ENCODE measurements at places on chromosomes 5 and 9. TPM values are rescaled to one million over a fixed set of nuclear protein-coding genes. Genes with fewer than 3 reads are reported as not detected.

Gene MRPS2
- 45.6 TPM for polyA plus RNA-seq

Gene ADAMTS16
- polyA plus RNA-seq = 79.4 TPM

Gene AK1
- 53.8 TPM for polyA plus RNA-seq

Gene PCDHGC5
- 0.11 TPM for polyA plus RNA-seq

Gene PAEP
- polyA plus RNA-seq = 0.12 TPM

Gene F12
- polyA plus RNA-seq = 11.3 TPM

Gene CYSRT1
- 4.9 TPM for polyA plus RNA-seq

Gene CD14
- 7.3 TPM for polyA plus RNA-seq

Gene PTPN3
- polyA plus RNA-seq = 58.5 TPM

GRCh38 chr9:131876486-131876885, 136.6 kb upstream of the RAPGEF1 start:
- no peak for DNase-seq

DNA sequence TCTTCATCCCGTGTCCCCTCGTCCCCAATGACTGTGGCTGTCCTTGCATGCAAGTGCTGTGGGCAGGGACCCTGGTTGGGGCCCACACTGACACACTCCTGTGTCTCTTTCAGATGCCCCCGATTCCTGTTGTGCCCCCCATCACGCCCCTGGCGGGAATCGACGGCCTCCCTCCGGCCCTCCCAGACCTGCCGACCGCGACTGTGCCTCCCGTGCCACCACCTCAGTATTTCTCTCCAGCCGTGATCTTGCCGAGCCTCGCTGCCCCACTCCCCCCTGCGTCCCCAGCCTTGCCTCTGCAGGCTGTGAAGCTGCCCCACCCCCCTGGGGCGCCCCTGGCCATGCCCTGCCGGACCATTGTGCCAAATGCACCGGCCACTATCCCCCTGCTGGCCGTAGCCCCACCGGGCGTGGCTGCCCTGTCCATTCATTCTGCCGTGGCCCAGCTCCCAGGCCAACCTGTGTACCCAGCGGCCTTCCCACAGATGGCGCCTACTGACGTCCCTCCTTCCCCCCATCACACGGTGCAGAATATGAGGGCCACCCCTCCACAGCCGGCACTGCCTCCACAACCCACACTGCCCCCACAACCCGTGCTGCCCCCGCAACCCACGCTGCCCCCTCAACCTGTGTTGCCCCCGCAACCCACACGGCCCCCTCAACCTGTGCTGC, 75.0 kb downstream of the WNK2 start:
- no peak for DNase-seq

DNA sequence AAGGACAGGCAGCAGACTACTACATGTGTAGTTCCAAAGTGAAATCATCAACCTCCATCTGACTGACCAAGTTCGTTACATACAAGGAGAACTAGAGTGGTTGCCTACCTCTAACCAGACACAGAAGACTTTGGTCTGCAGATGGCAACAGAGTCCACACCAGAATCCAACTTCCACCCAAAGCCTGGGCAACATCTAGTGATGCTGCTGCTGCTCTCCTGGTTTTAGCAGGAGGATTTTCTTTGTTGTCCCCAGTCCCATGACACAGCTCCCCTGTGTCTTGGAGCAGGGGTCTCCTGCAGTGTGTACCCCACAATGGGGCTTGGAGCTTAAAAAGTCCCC, 46.4 kb upstream of the APC start:
- no peak for DNase-seq

- DNase-seq = no peak
These were observed 16.1 kb upstream of the MXD3 start for GRCh38 chr5:177327539-177328522.

- no peak for DNase-seq
These were observed 84.1 kb downstream of the KIAA1958 start for GRCh38 chr9:112570671-112571167.

GRCh38 chr5:174282391-174282790, 236.9 kb downstream of the NSG2 start:
- no peak for DNase-seq

DNA sequence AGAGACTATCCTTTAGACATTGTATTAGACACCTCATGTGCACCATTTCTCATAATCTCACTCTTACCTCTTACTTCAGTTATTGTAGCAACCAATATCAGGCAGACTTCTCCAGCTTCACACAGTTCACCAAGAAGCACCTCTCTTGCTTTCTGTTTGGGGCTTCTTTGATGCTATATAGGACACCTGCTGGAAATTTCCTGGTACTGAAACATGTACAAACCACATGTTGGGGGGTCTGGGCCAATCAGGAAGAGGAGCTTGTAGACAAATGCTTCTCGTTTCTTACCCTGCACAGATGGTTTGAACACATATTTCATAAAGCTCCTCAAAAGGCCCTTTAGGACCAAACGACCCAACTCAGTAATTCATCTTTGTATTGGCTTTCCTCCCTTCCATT, 212.1 kb downstream of the IZUMO3 start:
- no peak for DNase-seq

DNA sequence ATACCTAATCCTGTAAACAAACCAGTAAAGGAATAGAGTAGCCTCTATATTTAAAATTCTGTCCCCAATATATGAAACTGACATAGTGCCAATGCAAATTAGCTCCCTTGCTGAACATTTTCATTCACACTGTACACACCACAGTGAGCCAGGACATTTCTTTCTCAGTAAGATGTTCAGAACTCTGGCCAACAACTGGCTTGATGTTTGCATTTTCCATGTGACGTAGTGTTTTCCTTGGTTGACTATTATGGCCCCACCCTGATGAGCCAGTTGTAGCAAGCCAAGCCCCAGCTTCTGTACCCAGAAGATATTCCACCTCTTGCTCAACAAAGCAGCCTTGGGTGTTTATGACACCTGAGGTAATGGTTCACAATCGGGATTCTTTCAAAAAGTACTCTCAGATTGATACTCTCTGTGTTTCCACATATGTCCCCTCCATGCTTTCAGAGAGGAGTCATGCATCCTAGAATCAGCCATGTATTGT, 17.7 kb upstream of the ANXA1 start:
- no peak for DNase-seq

GRCh38 chr5:96111080-96111756, 149.6 kb upstream of the ELL2 start:
- no peak for DNase-seq

- no peak for DNase-seq
These were observed 766 bp downstream of the NR5A1 start for GRCh38 chr9:124506433-124506832.

GRCh38 chr9:73067074-73067473, 84.6 kb upstream of the ANXA1 start:
- DNase-seq = no peak

GRCh38 chr9:82302968-82303655, 314.5 kb downstream of the SPATA31D1 start:
- DNase-seq = no peak

DNA sequence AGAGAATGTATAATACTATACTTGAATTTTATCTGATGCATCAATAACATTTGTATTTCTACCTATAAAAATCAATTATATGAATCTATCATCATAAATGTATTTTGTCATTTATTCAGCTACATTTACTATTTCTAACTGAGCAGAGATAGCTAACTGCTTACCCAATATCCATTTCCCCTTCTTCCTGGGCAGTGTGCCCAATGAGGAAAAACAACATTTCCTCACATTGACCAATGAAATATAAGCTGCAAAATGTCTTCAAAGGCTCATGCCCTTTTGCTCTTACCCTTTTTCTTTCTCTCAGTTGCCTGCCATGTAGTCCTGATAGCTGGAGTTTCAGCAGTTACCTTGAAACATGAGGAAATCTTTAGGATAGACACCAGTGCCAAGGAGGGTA, 385.8 kb upstream of the PCSK5 start:
- no peak for DNase-seq

DNA sequence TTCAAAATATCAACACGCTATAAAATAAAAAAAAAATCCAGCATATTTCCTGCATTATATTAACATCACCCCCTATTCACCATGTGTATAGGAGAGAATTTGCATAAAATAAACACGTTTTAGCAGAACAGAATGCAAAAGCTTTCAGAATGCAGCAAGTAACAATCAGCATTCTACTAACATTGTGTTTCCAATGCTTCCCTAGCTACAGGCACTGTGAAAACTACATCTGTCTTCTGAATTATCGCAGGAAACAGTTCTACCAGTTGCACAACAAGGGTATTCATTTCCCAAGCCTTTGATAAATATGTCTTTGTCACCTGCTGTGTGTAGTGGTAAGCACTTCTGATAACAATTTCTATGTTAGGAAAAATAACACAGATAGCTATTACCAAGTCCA, 1015.8 kb downstream of the CDH18 start:
- no peak for DNase-seq

DNA sequence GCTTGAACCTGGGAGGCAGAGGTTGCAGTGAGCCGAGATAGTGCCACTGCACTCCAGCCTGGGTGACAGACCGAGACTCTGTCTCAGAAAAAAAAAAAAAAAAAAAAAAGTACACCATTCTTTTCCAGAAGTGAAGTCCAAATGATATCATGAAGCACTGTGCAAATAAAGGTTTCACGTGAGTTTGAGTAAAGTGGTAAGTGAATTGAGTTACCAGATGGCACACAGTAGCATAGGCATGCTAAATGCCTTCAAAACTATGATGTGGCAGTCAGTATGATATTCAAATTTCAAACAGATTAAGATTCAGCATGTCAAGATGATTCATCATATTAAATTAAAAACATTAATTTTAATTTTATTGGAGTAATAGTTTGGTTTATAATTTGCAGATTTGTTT, 195.2 kb downstream of the TAF11L14 start:
- no peak for DNase-seq

- DNase-seq = no peak
These were observed 59.0 kb upstream of the KLF4 start for GRCh38 chr9:107548298-107549142.

DNA sequence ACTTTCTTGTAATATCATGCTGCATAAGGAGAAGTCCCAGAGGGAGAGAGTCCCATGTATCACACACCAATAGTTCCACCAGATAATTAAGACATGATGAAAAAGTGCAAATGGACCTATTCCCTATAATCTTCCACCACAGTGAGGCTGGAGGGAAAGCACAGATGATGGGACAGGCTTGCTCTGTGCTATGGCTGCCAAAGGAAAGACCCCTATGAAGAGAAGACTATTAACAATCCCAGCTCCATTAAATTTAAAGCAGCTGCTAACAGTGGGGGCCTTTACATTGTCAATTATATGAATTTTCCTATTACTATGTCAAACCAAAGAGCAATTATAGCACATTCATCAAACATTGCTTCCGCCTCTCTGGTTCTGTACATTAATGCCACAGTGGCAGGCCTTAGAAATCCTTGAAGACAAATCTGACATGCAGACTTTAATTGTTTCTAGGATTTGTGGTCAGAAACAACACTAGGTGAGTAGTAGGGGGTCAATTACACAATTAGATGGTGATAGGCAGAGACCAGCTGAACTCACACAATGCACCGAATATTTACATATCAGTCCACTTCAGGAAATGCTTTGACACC, 551.3 kb downstream of the TLE1 start:
- no peak for DNase-seq

DNA sequence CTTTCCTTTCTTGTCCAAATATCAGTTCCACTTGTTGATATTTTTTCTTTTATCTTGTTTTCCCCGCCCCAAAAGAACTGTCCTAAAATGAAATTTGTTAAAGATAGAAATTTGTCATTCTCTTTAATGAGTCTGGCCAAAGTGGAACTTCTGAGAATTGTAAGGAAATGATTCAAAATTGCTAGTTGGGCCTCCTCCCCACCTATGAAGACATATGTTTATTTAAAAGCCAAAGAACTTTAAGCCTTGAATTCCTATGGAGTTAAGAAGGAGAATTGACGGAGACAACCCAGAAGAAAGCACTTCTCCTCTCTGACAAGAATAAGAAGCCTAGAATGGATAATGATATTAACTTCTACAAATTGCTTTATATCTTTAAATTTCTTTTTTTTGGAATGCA, 59.1 kb upstream of the ALDH1A1 start:
- no peak for DNase-seq

GRCh38 chr9:104075801-104076753, 18.0 kb upstream of the SMC2 start:
- no peak for DNase-seq

DNA sequence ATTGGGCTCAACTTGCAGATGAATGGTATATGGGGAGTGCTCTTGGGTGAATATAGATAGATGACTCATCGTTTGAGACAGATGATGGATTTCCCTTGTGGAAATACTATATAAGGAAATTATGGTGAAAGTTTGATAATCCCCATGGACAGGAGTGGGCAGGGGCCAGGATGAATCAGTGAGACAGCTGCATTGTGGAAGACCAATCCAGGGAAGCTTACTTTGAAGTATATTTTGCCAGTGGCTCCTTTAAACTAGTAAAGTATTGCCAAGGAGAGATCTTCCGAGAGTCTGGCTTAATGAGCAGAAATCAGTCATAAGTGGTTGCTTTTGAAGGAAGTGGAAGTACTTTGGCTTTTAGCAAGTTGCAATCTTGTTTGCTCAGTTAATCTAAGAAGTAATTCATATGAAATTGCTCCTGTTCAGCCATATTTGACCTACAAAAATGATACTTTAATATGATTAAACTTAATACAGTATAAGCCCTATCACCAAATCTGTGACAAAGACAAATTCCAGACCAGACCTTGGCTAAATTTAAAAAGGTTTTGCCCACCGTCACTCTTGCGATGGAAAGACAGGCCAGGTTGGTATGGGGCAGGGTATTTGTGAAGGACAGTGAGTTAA, 9.3 kb upstream of the TNC start:
- no peak for DNase-seq

- no peak for DNase-seq
These were observed 203.0 kb downstream of the SPATA31A6 start for GRCh38 chr9:42386477-42386876.

- DNase-seq = no peak
These were observed 79.8 kb downstream of the MUSK start for GRCh38 chr9:110748251-110748893.

- DNase-seq = no peak
These were observed 91.2 kb downstream of the MTRR start for GRCh38 chr5:7960142-7960541.

DNA sequence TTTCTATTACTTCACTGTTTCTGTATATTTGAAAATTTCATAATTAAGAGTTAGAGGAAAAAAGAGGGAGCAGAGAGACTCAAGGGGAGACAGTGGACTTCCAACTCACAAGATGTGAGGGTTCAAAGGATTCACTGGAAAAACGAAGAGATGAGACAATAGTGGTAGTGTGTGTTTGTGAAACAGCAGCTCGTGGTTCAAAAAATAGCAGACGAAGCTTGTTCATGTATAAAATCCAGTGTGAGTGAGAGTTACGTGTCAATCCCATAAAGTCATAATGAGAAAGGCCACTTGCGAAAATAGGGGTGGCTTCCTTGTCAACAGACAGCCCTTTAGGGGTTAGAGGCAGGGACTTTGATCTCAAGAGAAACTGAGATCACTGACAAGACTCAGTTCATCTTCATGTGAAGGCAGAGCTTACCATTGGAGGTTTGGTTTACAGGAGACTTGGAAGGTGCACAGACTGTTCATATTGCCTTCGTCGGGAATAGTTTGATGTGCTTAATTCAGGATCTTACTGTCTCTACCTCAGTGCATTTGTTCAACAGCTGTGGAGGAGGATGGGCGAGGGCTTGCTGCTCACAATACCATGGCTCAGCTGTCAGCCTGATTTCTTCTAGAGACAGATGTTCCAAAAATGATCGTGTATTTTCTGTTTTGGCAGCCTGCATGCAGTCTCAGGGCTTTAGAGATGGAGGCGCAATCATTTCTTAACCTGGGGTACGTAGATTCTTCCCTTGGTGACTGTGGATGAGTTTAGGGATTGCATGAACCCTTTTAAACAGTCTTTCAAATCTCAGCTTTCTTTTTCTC, 105.7 kb upstream of the KLF9 start:
- DNase-seq = no peak
